ENCODE measurements at places on chromosomes 2 and 18. TPM values are rescaled to one million over a fixed set of nuclear protein-coding genes. Genes with fewer than 3 reads are reported as not detected.

The SERPINB7 gene
- total RNA-seq: 78.2 TPM

The HNMT gene
- 11.6 TPM for total RNA-seq

DNA sequence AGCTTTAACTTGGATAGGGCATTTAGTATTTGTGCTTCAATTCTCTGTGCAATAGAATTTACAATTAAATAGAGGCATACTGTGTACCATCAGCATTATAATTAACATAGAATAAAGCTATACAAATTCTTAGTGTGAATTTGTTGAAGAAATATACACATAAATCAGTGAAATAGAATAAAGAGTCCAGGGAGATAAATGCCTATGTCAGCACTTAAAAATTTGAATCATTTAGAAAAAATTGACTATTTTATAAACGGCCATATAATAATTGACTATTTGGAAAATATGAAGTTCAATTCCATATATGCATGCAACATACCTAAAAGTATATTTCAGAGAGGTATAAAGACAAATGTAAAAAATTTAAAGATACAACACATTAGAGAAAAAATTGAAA, 348.7 kb downstream of the NR4A2 start:
- no peak for DNase-seq

DNA sequence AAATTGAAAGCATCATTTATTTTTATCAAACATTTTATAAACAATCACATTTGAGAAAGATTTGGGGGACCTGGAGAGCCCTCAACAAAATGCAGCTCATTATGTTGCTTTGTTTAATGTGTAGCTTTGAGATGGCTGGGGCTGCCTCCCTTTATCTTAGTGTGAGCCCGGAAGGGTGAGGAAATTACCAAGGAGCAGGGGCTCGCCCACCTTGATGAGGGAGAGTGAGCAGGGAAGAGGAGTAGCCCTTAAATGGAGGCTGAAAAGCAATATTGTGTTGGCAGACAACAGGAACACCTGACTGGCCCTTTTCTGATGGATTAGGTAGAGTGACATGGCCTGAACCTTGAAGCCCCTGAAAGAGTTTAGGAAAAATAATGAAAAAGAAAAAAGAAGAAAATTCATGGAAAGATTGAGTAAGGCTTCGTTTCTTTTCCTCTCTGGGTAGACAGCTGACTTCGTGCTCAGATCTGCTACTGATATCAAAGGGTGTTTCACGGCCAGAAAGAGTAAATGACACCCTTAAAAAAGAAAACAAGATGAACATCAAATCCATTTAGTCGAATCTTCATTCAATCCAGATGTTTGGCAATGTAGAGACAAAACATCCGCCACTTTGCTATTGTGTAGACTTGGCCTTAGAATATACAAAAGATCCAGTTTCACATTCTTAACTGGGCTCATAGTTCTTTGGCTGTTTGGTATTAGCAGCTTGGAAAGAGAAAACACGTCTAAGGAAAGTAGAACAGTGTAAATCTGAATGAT, 206.5 kb upstream of the TCF4 start:
- DNase-seq: no peak

DNA sequence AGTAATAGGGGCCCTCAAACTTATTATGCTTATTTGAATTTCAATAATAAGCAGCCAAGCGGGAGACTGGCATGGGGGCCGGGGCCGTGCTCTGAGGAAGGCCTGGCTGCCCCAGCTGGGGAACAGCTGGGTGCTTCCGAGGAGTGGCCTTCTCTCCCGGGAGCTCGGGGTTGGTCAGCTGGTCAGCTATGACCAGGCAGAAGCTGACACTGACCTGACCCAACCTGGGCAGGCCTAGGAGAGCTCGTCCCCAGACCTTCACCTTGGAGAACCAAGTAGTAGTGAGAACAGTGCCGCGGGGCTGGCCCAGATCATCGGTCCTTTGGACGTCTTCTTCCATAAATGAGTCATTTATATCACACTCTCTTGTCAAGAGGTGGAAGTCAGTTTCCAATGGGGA, 36.1 kb downstream of the RRM2 start:
- no peak for DNase-seq

The RAB6D gene
- total RNA-seq: 0.56 TPM

The THSD7B gene
- 9.8 TPM for total RNA-seq

- DNase-seq: no peak
These were observed 196.8 kb downstream of the GLI2 start for GRCh38 chr2:120932472-120932871.

DNA sequence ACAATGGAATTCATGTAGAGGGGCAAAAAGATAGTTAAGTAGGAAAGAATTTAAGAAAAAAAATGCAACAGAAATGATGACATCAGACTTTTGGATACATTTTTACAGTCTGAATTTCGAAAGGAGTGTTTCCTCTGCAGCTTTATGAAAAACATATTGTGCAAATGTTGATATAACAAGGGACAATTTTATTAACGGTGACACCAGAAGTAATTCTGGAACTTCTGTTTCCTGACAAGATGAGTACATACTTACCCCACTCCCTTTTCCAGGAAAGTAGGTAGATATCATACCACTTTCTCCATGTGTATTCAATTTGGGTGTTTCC, 369.6 kb downstream of the FBXO15 start:
- no peak for DNase-seq

- no peak for DNase-seq
These were observed 1.2 kb downstream of the PER2 start for GRCh38 chr2:238286987-238287736.
